ENCODE measurements at places on chromosomes 7 and 10.

DNA sequence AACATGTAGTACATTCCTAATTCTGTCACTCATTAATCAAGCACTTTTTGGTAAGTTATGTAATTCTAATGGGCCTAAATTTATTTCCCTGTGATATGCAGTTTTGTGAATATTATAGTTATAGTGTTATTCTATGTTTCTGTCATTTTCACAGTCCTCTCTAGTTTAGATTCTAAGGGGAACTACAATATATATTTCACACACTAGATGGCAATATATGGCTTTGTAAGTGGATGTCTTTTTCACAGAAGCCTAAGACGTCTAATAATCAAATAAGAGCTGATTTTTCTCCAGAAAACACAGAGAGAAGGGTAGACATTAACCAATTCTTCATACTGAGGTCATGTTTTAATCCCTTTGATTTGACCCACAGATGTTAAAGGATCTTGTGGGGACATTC lies 18.0 kb downstream of the RNLS start:
- peak; percentile 10 for DNase-seq

GRCh38 chr7:116802144-116802745 lies 60.1 kb upstream of the CAPZA2 start:
- DNase-seq, result peak; percentile 35

GRCh38 chr10:62039954-62040353 lies 138.5 kb downstream of the ARID5B start:
- DNase-seq, result no peak

- DNase-seq, result no peak
These were observed 182.6 kb upstream of the FAM3C start for GRCh38 chr7:121578669-121579068.

DNA sequence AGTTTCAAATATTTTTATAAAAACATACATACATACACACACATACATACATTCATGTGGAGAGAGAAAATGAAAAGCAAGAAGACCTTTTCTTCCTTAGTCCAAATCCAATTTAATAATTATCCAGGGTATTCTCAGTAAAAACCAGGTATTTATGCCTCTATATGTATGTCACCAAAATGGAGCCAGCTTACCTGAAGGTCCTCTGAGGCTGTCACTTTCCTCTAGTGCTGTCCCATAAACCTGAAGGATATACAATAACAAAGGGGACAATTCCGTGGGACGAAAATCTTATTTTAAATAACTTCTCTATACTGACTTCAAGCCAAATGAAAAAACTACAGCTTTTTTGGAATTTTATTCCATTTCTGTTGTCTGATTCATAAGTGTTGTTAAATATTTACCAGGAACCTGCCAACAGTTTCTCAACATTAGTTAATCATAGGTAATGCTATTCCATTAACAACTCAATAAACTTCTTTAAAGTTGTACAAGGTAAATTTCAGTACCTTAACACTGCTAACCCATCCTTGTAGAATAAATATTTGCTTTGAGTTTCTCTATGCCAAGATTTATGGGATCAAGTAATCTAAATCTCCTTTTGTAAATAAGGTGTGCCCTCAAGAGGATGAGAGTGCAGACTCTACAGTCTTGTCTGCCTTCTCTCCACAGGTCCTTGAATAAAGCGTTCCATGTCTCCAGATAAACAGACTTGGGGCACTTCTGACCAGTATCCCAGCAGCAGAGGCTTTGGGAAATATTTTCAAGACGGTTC lies 260.3 kb downstream of the AHR start:
- DNase-seq, result no peak

DNA sequence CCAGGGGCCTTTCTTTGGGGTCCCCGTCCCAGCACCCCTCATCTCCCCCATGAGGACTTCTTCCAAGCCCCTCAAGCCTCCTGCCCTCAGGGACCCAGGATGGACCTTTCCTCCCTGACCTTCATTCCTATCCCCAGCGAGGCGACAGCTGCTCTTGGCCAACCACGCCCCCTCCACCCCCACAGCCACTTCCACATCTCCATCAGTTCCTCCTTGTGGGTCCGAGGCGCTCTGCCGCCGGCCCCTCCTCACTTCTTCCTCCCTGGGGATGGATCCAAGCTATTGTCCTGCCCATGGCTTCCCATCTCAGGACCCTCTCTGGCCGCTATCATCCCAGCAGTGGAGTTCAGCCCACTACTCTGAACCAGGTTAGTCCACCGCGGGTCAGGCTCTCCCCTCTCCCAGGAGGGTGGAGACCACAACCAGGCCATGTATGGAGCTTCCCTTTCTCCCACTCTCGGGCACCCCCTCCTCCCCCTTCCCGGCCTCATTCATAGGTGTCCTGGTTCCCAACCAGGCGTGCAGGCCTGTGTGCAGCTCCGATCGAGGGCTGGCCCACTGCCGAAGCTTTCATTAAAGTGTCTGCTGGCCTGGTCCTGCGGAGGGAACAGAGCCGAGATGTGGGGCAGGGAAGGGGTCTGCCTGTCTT lies 1.7 kb upstream of the SH2B2 start:
- DNase-seq, result no peak

GRCh38 chr7:122136639-122137245 lies 7.3 kb downstream of the AASS start:
- peak; percentile 8 for DNase-seq

DNA sequence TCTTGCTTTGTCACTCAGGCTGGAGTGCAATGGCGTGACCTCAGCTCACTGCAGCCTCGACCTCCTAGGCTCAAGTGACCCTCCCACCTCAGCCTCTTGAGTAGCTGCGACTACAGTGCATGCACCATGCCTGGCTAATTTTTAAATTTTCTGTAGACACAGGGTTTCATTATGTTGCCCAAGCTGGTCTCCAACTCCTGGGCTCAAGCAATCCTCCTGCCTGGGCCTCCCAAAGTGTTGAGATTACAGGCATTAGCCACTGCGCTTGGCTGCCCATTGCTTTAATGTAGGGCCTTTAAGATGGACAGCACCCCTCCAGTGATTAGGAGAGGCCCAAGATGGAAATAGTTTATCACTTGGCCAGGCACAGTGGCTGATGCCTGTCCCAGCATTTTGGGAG lies 39.4 kb downstream of the NIPSNAP2 start:
- no peak for DNase-seq

DNA sequence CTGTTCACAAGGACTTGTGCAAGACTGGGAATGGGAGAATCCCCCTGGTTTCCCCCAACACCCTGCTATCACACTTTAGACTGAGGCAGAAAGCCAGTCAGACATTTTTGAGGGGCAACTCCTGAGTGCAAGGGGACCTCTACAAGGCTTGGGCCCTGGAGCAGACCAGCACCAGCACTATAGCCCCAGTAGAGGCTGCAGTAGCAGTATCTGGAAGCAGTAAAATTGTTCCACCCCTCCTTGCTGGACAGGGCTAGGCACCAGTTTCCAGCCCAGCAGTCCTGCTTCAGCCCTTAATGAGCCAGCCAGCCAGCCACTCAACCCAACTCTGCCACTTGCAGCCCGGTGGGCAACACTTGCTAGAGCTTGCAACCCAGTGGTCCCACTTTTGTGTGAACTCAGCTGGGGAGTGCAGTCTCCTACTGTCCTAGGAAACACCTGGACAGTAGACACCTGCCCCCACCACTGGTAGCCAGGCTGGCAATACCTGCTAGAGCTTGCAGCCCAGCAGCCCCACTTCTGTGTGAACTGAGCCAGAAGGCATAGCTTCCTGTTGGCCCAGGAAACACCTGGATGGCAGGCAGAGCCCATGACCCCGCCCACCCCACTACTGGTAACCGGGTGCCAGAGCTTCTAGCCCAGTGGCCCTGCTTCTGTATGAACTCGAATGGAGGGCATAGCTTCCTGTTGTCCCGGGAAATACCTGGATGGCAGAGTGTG lies 65.0 kb downstream of the FBXL13 start:
- no peak for DNase-seq

DNA sequence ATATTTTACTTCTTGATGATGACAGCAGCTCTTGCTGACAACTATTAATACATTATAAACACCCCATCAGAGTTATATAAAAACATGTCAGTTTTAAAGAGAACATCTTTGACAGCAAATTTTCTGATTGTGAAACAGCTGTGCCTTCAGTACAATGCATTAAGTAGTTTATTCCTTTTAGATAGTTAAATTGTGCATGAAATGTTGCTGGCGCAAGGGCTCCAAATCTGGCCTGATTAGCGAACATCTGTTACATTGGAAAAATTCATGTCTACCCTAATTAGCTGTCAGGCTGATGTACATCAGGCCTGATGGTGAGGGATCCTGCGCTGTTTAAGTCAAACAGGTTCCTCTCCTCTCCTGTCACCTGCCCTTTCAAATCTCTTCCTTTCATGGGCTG lies 171.9 kb upstream of the SP8 start:
- DNase-seq, result no peak

- peak; percentile 47 for DNase-seq
These were observed 28.7 kb upstream of the TNS3 start for GRCh38 chr7:47610506-47611044.

DNA sequence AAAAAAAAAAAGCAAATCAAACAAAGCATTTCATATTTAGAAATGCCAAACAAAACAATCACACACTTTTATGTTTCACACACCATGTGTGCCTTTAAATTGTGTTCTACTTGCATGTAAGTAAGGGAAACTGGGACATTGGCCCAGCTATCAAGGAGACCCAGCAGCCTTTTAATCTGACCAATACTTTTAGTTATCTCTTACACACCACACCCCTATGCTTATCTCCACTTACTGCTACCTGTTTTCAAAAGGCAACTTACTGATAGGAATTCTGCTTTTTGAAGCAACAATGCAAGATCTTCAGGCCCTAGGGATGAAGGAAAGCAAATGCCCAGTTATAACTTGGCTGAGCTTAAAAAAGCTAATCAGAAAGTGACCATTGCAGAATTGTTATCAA lies 1244.8 kb upstream of the SORCS1 start:
- DNase-seq, result no peak

DNA sequence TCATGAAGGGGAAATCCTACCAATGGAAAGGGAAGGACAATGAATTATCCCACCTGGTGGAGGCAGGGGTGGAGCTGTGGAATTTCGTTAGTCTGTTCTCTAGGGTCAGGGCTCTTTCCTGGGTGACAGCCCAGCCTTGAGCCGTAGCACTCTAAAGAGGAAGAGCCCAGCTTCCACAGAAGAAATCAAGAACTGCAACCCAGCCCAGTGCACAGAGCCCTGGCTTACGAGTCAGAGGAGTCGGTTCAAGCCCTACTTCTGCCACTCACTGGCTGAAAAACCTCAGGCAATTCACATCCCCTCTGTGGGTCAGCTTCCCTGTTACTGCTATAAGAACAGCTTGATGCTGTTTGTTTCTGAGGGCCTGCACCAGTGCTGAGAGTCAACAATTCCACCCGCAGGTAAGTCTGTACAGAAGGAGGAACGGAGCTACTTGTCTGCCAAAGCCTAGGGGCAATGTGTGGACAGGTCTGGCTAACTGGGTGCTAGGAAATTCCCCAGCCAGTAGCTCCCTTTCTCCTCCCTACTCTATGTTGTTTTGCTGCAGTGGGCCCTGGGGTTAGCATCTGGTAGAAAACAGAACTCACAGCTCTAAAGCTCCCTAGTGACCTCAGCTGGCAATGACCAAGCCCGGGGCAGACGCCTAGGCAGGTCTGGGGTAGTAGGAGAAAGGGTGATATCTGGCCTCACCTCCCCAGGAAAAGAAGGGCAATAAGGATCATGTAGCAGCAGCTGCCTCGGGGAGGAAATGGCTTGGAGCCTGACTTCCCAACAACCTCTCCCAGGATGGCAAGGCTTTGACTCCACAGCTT lies 3.3 kb downstream of the AVPI1 start:
- DNase-seq, result peak; percentile 44

DNA sequence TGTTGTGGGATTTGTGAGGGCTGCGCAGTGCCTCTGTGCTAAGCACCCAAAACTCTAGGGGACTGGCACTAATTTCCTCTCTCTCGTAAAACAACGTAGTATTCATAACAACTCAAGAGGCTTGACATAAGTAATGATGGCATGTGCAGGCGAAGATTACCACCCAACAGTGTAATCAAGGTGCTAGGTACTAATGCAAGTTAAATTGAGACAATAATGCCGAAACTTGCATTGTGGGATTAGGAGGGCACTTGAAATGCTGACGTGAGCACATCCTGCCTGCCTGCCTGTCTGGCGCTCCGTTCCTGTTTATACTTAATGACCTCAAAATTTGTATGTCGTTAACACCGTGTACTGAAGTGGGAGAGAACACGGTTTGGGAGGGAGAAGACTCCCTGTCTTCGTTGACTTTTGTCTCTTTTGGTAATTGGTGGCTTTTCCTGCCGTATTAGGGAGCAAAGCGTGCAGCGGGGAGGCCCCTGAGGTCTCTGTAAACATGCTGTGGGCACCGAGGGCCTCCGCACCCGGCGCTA lies 139.0 kb downstream of the MGMT start:
- no peak for DNase-seq

GRCh38 chr10:107442035-107442505 lies 277.6 kb upstream of the SORCS1 start:
- peak; percentile 14 for DNase-seq

GRCh38 chr7:151174246-151175046 lies 7.0 kb upstream of the GBX1 start:
- DNase-seq, result no peak

GRCh38 chr7:133056370-133057238 lies 25.3 kb downstream of the CHCHD3 start:
- no peak for DNase-seq

- DNase-seq, result no peak
These were observed 57.7 kb upstream of the IGFBP3 start for GRCh38 chr7:45978731-45979211.

GRCh38 chr10:77189520-77189919 lies 448.1 kb downstream of the KCNMA1 start:
- DNase-seq, result no peak

DNA sequence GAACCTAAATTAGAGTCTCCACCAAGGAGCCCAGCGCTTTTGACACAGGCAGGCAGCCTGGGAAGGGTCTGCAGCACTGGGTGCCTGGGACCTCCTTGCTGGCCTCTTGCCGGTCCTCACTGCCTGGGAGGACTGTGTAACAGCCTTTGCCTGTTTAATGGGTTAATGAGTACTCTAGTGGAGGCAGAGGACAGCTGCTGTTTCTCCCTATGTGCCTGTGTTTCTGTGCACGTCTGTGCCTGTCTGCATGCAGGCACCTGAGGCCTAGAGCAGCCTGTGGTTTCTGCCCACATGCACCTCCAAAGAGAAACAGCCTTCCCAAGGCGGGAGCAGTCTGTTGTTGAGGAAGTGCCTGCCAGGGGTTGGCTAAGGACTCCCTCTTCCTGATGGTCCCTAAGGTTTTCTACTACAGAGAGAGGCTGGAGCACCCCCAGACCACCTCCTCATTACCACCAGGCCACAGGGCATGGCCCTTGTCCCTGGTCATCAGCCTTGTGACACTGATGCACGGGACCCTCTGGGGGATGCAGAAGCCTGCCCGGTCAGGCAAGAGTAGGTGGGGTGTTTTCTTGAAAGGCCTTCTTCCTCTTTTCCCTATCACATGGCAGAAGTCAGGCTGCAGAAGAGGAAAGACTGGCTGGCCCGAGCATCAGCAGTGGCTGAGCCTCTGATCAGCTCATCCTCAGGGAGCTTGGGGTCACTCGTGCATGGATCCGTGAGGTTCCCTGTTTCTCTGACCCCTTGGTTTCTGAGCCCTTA lies 14.2 kb downstream of the SLC29A3 start:
- no peak for DNase-seq

GRCh38 chr7:28179120-28180030 lies 1.2 kb downstream of the JAZF1 start:
- peak; percentile 87 for DNase-seq

- no peak for DNase-seq
These were observed 280.6 kb upstream of the ETV1 start for GRCh38 chr7:14270099-14270498.

Data from AG08396 (cell line).